Naive B cell (primary cell): ENCODE measurements at places on chromosomes 2 and 18.

DNA sequence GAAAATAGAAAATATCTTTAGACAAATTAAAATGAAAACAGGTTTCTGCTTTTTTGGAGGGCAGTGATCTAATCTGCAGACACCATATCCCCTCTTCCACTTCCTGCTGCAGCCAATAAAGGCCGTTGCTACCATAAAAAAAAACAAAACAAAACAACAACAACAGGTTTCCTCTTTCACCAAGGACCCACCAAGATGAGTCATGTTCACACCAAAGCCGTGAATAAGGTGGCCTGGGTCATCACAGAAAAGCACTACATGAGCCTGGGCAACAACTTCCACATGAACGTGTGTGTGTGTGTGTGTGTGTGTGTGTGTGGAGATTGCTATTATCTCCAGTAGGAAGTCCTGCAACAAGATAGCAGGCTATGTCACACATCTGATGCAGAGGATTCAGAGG lies 24.8 kb upstream of the TFCP2L1 start:
- no peak for DNase-seq

DNA sequence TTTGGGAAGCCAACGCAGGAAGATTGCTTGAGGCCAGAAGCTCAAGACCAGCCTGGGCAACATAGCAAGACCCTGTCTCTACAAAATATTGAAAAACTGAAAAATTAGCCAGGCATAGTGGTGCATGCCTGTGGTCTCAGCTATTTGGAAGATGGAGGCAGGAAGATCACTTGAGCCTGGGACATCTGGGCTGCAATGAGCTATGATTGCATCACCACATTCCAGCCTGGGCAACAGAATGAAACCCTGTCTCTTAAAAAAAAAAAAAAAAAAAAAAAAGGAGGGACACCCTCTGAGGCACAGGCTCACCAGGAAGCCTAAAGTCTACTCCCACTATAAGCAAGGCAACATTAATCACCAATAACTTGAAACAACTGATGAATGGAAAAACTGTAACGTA lies 151.1 kb downstream of the CCDC148 start:
- no peak for DNase-seq

DNA sequence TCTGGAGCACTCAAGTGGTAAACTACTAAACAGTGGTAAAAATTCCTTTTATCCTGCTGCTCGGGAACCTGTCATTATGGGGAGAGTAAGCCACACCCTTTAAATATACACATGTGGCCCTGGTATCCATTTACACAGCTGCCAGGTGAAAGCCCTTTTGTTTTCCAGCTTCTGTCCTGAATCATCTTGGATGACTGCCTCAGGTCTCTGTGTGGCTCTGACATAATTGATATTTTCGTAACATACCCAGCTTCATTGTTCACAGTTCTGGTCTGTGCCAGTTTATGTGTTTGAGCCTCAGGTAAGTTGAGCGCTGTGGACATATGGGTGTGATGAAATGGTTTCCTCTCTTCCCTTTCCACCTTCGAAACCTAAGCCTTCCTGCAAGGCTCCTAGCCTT lies 15.7 kb upstream of the TTC39C start:
- no peak for DNase-seq

DNA sequence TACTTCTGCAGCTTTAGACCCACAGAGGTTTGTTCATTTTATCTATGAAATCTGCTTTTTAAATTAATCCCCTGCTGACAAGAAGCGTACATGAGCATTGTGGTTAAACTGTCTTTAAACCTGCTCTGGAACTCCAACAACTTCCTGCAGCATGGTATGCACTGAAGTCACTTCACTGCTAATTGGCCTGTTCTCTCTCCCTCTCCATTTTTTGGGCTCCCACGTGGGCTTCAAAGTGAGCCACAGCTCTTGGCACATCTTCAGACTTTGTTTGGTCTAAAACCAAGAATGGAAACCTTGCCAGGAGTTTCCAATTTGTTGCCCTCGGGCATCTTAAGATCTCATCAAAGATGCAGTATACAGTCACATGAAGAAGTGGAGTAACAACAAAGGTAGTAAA lies 311.4 kb downstream of the LRRTM1 start:
- DNase-seq, result no peak

GRCh38 chr2:165431014-165431413 lies 38.5 kb upstream of the CSRNP3 start:
- DNase-seq, result no peak

- DNase-seq, result no peak
These were observed 7.8 kb downstream of the RBM44 start for GRCh38 chr2:237806334-237806733.

- DNase-seq, result no peak
These were observed 1220.2 kb upstream of the ACVR2A start for GRCh38 chr2:146624430-146625160.

GRCh38 chr2:9405636-9406035 lies 17.7 kb downstream of the ITGB1BP1 start:
- DNase-seq, result no peak
